ENCODE measurements at places on chromosomes 2 and 18.

DNA sequence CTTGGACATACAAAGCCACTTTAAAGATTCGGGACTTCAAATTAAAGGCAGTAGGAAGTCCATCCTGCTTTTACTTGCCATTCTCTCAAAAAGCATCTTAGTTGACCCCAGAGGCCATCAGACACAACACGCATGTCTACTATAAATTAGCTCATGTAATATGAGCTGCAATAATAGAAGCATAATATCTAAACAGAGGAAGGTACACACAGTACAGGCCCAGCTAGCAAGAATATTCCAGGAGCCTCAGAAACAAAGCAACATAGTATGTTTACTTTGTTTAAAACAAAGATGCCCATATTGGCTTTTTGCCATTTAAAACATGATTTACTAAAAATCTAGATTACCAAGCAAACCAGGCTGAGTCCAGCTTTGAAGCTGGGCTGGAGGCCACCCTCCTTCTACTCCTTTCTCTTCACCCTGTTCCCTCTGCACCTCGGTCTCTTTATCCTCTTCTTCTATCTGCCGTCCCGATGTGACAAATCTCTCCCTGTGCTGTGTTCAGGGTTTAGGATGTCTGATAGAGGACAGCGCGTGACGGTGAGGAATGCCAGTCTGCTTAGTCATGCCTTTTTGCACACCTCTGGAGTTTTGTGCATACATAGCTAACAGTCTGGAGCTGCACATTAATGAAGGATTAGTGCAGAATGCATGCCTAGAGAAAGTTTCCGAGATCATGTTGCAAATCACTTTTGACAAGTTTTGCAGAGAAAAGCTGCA lies 28.2 kb downstream of the DTNA start:
- DNase-seq: no peak

GRCh38 chr2:222887124-222887523 lies 26.3 kb downstream of the ACSL3 start:
- no peak for DNase-seq

- DNase-seq: peak; percentile 52
Observed at GRCh38 chr18:79524181-79525078, 128.7 kb downstream of the NFATC1 start.

DNA sequence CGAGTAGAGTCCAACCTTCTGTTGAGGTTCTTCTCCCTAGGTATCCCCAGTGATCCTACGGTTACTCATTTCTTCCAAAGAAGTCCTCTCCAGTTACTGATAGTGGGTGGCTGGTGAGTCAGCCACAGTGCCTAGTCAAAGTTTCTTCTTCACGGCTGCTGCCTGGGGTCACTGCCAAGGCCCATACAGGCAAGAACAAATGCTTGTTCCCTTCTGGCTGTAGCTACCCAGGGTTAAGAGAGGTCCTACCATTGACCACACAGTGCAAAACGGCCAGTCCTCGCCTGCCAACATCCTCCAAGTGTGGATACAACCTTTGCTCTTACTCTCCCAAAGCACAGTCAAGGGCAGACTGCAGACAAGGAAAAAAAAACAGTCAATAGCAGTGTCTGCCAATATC lies 2.9 kb upstream of the PTPN4 start:
- no peak for DNase-seq

DNA sequence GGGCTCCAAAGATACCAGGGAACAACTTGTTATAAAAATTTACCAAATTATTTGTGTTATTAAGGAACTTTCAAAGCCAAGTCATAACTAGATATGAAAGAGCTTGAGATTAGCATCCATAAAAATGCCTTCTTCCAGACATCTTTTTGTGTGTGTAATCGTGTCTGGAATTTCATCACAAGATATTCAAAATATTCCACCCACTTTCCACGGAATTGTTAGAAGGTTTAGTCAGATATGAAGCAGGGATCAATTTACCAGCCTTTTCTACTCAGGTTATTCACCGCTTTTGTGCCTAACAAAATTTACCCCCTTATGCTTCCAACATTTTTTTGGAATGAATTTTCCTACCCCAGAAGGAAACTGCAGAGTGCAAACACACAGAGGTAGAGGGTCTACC lies 130.2 kb upstream of the ACVR2A start:
- no peak for DNase-seq

DNA sequence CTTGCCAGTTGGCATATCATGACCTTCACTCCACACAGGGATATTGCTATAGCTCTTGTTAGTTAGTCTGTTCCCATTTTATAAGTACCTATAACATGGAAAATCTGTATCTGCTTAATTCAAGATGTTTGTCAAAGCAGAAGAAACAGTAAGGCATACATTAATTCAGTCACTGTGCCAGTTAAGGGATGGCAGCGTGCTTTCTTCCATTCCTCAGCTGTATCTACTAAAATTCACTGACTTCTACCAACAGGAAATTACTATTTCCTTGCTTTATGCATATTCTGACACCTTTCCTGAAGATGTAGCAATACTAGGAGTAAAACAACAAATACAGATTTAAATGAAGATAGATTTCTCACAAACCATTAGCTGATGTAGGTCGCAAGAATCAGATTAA lies 59.9 kb downstream of the RNF152 start:
- DNase-seq: no peak

GRCh38 chr2:85245891-85246290 lies 81.9 kb downstream of the TGOLN2 start:
- no peak for DNase-seq

DNA sequence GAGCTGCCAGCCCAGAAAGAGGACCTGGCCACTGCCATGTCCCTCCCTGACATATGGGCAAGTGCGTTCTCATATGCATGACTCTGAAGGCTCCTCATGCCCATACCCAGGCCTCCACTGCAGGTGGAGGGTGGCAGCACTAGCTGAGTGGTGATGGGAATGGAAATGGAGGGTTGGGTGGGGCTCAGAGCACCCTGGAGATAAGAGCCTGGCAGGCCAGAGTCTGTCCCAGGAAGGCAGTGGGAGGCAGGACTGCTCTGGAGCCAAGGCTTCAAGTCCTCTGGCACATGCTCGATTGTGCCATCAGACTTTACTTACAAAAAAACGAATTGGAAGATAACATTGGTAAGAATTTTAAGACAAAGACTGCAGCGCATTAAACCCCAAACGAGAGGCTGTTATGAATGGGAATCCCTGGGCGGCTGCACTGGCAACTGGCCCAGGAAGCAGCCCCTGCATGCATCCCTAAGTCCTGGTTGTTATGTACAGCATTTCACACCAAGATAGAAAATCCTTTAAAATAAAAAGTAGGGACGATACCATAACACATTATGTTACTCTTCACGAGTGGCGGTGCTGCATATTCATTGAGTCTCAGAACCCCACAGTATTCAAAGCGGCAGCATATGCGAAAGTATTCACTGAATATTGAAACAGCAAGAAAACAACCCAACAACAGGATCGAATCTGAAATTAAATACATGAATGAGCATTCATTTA lies 81.7 kb upstream of the FAM98A start:
- no peak for DNase-seq

- no peak for DNase-seq
Observed at GRCh38 chr2:111219285-111219684, 98.6 kb downstream of the BCL2L11 start.

DNA sequence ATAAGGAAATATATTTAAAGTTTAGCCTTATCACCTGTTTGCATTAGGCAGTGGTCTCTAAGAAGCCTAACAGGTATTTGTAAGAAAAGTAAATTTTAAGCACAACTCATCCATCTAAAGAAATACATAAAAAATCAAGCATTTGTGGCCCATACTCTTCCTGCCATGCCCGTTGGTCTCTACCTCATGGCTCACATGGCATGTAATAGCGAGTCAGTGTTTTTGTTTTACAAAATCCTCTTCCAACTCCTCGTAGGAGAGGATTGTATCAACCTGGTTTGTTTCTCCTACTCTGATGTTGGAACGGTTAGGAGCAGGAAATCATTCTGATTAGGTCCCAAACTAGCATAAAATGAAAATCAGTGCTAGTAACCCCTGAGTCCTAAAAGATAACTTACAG lies 91.8 kb downstream of the FMNL2 start:
- no peak for DNase-seq

GRCh38 chr2:236939271-236939670 lies 146.4 kb upstream of the COPS8 start:
- no peak for DNase-seq

DNA sequence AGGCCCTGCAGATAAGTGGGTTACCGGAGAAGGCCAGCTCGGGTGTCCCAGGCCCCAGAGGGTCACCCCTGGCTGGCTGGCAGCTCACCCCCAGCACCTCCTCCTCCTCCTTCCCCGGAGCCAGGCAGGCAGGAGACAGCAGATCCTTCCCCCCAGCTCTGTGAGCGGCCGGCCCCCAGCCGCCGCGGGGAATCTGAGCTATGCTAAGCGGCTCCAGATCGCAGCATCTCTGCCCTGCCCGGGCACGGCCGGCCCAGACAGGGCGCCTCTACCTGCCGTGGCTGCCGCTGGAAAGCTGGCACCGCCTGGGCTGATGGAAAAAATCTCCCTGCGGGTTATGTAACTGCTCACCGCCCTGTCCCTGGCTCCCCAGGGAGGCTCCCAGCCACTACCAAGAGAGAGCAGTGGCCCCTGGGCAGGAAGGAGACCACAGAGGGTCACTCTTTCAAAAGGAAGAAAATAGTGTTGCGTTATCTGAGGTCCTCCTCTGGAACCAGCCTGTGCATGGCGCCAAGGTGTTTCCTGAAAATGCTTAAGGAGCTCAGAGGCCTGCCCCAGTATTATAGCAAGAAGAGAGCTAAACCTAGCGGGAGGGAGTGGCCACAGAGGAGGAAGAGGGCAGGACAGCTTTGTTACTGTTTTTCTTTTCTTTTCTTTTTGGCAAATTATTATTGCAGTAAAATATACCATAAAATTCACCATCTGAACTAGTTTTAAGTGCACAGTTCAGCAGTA lies 179.0 kb downstream of the SMAD7 start:
- no peak for DNase-seq
